ENCODE measurements at places on chromosomes 1 and 21.

DNA sequence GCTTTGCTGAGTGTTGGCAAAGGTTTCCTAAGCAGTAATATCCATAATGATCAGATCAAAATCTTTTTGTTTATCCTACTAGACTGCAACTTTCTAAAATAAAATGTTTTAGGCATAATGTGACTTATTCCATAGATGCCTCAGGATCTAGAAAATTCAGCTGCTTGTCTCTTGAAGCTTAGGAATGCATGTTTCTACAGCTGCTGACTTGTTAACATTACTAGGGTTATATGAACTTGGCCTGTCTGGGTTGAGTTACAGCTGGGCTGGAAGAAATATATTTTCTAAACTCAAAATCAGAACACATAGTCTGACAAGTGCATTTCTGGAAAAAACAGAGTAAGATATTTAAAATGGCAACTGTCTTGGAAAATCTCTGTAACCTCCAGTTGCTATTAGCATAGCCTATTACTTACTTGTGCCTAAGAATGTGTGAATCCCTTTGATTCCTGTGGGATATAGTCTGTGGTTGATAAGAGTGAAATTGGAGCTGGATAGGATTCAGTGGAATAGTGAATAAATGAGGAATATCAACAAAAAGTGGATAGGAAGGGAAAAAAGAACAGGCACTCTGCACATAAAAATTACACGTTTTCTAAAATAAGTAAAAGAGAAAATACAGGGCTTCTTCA lies 61.2 kb downstream of the RGS4 start:
- no peak for DNase-seq

GRCh38 chr21:25850126-25850842 lies 115.5 kb downstream of the GABPA start:
- DNase-seq = no peak

DNA sequence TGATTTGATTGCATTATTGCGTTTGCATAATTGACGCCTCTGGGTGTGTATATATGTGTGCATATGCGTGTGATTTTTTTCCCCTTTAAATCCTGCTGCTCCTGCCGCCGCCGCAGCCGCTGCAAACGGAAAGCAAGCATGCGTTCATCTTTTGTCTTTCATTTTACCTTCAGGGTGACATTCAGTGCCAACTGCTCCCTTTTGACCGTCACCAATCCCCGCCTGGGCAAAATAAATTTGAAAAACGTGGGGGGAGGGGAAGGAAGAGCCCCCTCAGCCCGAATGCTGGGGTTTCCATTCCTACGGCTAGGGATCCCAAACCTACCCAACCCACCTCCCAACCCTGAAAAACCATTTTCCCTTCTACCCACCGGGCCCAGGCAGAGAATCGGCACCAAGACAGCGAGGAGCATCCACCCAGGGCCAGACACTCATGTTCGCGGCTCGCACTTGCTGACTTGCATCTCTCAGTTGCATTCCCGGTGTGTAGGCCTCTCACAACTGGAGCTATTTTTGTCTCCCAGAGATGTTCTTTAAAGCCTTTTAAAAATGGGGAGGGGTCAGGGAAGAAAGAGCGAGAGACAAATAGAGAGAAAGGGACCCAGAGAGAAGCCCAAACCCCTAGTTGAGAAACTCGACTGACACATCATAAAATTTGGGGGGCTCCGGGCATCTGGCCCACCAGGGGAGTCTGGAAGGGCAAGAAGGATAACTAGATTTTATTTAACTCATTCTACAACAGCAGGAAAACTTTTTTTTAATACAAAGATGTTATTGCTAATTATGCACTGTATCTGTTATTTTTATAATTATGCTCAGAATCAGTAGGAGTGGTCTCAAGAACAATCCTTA lies 367.1 kb upstream of the ESRRG start:
- DNase-seq = no peak

- DNase-seq = no peak
Measured at GRCh38 chr1:178362747-178363146, 134.0 kb downstream of the CLEC20A start.

- DNase-seq = no peak
Measured at GRCh38 chr1:106613068-106613467, 443.4 kb upstream of the PRMT6 start.

DNA sequence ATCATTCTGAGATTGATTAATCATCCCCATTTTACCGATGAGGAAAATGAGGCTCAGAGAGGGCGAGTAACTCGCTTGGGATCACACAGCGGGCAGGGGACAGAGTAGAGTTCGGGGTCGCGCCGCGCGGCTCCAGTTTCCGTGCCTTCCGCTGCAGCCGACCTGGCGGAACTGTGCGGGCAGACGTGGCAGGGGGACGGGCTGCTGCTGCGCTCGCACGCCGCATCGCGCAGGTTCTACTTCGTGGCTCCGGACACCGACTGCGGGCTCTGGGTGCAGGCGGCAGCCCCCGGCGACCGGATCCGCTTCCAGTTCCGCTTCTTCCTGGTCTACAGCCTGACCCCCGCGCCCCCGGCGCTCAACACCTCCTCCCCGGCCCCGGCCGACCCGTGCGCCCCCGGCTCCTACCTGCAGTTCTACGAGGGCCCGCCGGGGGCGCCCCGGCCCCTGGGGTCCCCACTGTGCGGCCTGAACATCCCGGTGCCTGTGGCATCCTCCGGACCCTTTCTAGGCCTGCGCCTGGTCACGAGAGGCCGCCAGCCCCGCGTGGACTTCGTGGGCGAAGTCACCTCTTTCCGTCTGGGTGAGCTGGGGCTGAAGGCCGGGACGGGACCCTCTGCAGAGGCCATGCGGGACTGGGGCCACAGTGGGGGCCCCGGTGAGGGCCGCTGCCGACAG lies 2.3 kb downstream of the LDLRAD2 start:
- DNase-seq = no peak

DNA sequence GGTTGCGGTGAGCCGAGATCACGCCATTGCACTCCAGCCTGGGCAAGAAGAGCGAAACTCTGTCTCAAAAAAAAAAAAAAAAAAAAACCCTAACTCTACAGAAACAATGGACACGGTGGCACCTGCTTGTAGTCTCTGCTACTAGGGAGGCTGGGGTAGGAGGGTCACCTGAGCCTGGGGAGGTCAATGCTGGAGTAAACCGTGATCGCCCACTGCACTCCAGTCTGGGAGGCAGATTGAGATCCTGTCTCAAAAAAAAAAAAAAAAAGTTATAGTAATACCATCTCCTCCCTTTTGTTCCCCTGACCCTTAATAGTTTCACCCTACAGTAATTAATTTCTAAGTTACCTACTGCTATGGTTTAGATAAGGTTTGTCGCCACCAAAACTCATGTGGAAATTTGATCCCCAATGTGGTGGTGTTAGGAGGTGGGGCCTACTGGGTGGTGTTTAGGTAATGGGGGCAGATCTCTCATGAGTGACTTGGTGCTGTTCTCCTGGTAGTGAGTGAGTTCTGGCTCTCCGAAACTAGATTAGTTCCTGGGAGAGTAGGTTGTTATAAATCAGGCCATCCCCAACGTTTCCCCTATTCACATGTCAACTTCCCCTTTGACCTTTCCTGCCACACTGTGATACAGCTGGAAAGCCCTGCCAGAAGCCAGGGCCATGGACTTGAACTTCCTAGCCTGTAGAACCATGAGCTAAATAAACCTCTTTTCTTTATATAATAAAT lies 9.8 kb downstream of the FBXO42 start:
- DNase-seq = no peak

DNA sequence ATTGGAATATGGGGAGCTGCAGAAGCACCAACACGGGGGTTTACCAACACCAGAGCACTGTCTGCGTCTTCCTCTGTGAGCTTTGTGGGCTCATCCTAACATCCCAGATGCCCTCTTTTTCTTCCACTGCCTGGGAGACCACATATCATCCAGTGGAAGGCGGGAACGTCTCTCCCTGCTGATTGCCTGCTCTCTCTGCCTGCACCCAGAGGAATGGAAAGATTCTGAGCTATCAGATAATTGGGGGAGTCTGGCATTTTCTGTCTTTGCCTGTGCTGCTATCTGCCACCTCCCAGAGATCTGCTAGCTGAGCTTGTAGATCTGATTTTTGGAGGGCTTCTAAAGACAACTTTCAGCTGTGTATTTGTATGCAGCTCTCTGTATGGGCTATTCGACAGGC lies 166.2 kb upstream of the PLXNA2 start:
- no peak for DNase-seq

DNA sequence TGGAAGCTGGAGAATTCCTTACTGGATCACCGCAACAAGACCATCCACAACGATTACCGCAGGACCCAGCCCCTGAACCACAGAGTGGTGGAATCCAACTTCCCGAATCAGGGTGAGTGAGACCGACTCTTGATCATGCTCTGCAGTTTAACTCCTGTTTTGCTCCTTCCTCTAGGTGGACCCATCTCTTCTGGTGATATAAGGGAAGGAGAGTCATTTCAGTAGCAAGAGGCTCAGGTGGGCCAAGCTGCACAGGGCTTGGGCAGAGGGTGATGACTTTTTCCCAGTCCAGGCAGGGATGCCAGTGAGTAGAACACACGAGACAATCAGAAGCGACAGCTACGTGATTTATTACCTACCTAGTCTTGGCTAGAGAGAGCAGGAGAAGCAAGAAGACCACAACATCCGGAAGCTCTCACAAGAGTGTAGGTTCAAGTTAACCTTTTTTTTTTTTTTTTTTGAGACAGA lies 25.2 kb downstream of the CA6 start:
- no peak for DNase-seq

DNA sequence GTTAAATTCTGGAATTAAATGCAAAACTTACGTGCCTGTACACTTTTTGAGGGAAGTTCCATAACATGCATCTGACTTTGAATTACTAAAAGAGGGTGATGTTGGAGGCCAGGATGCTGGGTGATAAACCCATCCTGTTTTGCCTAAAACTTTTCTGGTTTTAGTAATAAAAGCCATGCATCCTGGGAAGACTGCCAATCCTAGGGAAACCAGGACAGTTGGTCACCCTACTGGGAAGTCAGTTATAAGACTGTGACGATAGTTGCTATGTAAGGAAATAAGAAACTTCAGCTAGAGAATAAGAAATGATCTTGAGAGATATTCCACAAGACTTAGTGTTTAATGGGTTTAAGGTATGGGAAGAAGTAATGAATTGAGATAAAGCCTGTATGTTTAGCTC lies 336.6 kb upstream of the LYPLAL1 start:
- no peak for DNase-seq

- DNase-seq = no peak
Measured at GRCh38 chr1:247548769-247549182, at the start of gene GCSAML. Gene GCSAML, plus strand, starts transcription at chr1:247549134. Its CDS starts 58 bp downstream, at chr1:247549192.

GRCh38 chr1:183817576-183818288 lies 12.8 kb downstream of the RGL1 start:
- DNase-seq = no peak

DNA sequence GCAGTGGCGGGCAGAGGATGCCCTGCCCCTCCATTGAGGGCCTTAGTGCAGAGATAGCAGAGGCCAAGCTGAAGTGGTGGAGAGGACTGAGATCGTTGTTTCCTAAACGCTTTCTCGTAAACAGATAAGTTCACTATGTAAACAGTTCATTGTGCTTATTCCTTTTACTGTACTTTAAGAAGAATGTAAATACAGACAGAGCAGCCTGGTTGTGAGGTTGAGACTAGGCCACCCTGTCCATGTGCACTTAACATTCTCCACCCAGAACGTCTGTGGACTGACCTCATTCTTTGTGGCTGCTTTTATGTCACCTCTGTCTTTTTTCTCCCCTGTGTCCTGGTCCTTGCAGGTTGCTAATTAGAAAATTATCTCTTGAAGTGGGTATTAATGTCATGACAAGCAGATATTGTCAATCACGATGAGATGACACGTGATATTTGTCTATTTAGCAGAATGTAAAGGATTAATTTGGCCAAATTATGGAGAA lies 8.5 kb downstream of the CENPS start:
- DNase-seq = no peak

- DNase-seq = no peak
Measured at GRCh38 chr1:58585581-58586151, 8.6 kb upstream of the TACSTD2 start.

DNA sequence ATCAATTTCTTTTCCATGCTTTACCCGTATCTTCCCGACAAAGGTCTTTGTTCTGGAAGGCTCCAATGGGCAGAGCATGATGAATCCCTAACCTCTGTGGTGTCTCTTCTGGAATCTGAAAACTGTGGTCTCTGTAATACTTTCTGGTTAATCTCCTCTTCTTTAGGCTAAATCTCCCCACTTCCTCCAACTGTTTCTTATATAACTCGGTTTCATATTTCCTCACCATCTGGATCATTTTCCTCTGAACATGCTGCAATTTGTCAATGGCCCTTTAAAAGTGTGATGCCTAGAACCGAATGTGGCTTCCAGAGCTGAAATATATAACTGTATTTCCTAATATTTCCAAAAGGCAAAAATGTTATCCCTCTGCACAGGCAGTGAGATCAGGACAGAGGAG lies 66.1 kb downstream of the ALG14 start:
- DNase-seq = no peak

- DNase-seq = no peak
Measured at GRCh38 chr1:158046715-158047510, 53.5 kb downstream of the KIRREL1 start.

GRCh38 chr1:1602968-1603506 lies 3.1 kb upstream of the FNDC10 start:
- no peak for DNase-seq

GRCh38 chr1:172408958-172409357 lies 11.5 kb upstream of the C1orf105 start:
- DNase-seq = no peak

DNA sequence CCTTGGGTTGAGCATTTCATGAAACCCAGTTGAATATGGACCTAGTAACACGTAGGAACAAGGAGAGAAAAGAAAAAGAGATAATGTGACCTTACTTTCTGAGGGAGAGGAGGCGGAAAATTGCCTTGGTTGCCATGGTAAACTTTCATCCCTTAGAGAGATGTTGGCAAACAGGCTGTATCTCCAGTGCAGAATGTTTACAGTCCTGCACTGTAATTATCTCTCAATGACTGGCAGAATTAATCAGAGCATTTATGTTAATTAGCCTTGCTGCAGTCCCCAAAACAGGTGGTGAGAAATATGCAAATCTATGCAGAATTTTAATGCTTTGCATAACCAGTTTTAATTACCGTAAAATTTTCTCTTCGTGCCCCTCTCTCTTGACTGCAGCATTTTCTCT lies 147.3 kb downstream of the CD247 start:
- DNase-seq = no peak

GRCh38 chr1:168726719-168727118 lies 2.3 kb downstream of the DPT start:
- DNase-seq = no peak

- DNase-seq = no peak
Measured at GRCh38 chr1:190478149-190479049, 735 bp upstream of the BRINP3 start.

GRCh38 chr1:43653339-43653738 lies 3.4 kb downstream of the KDM4A start:
- no peak for DNase-seq

GRCh38 chr1:180631194-180631765 lies 542 bp upstream of the XPR1 start:
- DNase-seq = no peak

GRCh38 chr1:245248231-245248731 lies 93.5 kb downstream of the KIF26B start:
- no peak for DNase-seq

Measured in D721Med (cell line).